ENCODE measurements at places on chromosomes 11 and 22.

- H3K27me3 ChIP-seq = peaks cover 12% of the 10 kb centered on the region
- no peaks in the 10 kb centered on the region for H3K4me1 ChIP-seq
- no peak for ATAC-seq
- no peaks in the 10 kb centered on the region for H3K36me3 ChIP-seq
- H3K4me3 ChIP-seq = no peak overlapping the region
Measured at GRCh38 chr11:93939084-93939760, 81.9 kb upstream of the HEPHL1 start.

GRCh38 chr11:102553835-102554282 lies 23.3 kb upstream of the MMP7 start:
- no peaks in the 10 kb centered on the region for H3K36me3 ChIP-seq
- H3K27ac ChIP-seq = no peak overlapping the region
- H3K4me1 ChIP-seq = peaks cover 24% of the 10 kb centered on the region
- peak; percentile 65 for ATAC-seq
- H3K27me3 ChIP-seq = no peaks in the 10 kb centered on the region
- H3K4me3 ChIP-seq = no peak overlapping the region

DNA sequence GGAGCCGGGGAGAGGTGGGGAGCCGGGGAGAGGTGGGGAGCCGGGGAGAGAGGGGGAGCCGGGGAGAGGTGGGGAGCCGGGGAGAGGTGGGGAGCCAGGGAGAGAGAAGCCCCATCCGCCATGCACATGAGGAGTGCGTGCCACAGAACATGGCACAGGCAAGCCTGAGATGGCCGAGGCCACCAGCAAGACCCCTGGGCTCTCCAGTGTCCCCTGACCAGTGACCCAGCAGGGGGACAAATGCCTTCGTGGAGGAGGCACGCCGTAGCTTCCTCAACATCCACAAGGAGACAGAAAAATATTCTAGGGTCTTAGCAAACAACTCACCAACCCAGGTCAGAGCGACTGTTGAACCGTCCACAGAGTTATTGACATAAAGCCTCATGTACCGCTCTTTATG lies 618.8 kb downstream of the TBC1D22A start:
- H3K27ac ChIP-seq = no peak overlapping the region
- no peaks in the 10 kb centered on the region for H3K27me3 ChIP-seq
- H3K36me3 ChIP-seq = peaks cover 7% of the 10 kb centered on the region
- H3K4me1 ChIP-seq = no peaks in the 10 kb centered on the region
- no peak for ATAC-seq

DNA sequence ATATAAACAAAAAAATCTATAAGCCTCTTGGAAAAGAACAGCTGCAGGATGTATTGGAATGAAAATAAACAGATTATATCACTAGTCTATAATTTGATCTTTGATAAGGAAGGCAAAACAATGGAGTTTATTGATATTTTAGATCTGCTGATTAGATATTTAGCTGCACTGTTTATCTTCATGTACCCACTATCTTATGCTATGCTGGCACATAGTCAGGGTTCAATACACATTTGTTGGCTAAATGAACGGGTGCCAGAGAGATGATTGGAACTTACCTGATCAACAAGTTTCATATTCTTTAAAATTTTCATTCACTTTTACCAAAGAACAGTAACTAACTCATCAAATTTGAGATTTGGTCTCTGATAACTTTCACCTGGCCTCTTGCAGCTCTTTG lies 26.9 kb downstream of the MMP20 start:
- H3K4me3 ChIP-seq = no peak overlapping the region
- no peaks in the 10 kb centered on the region for H3K36me3 ChIP-seq
- H3K27me3 ChIP-seq = peaks cover 8% of the 10 kb centered on the region

GRCh38 chr11:86228269-86229038 lies 16.1 kb upstream of the EED start:
- H3K4me1 ChIP-seq = peaks cover 27% of the 10 kb centered on the region
- peak overlapping the region; percentile 63 for H3K27ac ChIP-seq
- H3K36me3 ChIP-seq = peaks cover 4% of the 10 kb centered on the region
- H3K27me3 ChIP-seq = no peaks in the 10 kb centered on the region
- H3K4me3 ChIP-seq = no peak overlapping the region

GRCh38 chr22:35257002-35257320 lies 332 bp upstream of the HMGXB4 start:
- H3K27ac ChIP-seq = peak overlapping the region; percentile 92
- H3K27me3 ChIP-seq = no peaks in the 10 kb centered on the region
- peak overlapping the region; percentile 91 for H3K4me3 ChIP-seq
- peaks cover 27% of the 10 kb centered on the region for H3K4me1 ChIP-seq

GRCh38 chr11:45906965-45907611 lies at the start of gene FREY1:
Gene FREY1, minus strand, starts transcription at chr11:45907271. Its CDS starts 26 bp downstream, at chr11:45907245.
- H3K27me3 ChIP-seq = no peaks in the 10 kb centered on the region
- H3K4me1 ChIP-seq = peaks cover 23% of the 10 kb centered on the region
- no peak within 1 kb of the TSS for H3K4me3 ChIP-seq
- ATAC-seq = no peak

DNA sequence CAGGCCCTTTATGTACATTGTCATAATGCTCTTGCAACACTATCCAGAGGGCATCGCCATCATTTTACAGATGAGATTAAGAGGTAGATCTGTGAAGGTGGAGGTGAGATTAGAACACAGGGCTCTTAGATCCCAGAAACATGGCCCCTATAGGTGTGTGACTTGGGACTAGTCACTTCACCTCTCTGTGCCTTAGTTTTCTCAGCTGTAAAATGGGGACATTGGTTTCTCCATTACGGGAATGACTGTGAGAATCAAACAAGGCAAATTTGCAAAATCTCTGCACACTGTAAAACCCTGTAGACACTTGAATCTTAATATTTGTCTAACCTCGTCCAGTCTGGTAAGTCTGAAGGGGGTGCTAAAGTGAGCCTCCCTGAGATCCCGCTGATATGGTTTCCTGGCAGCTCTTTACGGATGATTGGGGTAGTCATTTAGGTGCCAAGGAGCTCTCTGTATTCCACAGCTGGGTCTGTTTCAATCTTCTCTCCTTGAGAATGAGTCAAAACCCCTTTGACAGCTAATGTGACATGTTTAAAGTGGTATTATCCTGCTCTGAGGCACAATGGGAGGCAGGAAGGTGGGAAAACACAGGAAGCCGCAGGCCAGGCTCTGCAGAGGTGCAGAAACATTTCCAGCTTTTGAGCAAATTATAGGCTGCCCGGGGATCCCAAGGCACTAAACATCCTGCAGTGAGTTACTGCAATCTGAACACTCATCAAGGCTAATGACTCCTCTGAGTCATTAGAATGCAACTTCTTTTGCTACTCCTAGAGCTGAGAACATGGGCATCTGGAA lies 140.8 kb downstream of the CCDC81 start:
- no peak overlapping the region for H3K27ac ChIP-seq
- no peaks in the 10 kb centered on the region for H3K36me3 ChIP-seq
- no peak for ATAC-seq
- peaks cover 9% of the 10 kb centered on the region for H3K4me1 ChIP-seq
- H3K4me3 ChIP-seq = no peak overlapping the region

GRCh38 chr11:64951529-64951928 lies 15.8 kb upstream of the GPHA2 start:
- no peak for ATAC-seq
- no peak overlapping the region for H3K4me3 ChIP-seq
- no peak overlapping the region for H3K27ac ChIP-seq
- H3K4me1 ChIP-seq = no peaks in the 10 kb centered on the region
- H3K36me3 ChIP-seq = no peaks in the 10 kb centered on the region

- H3K4me1 ChIP-seq = peaks cover 32% of the 10 kb centered on the region
- ATAC-seq = no peak
- no peaks in the 10 kb centered on the region for H3K36me3 ChIP-seq
- H3K27me3 ChIP-seq = no peaks in the 10 kb centered on the region
- H3K4me3 ChIP-seq = no peak overlapping the region
- H3K27ac ChIP-seq = no peak overlapping the region
Measured at GRCh38 chr11:66864924-66865697, 8.2 kb downstream of the LRFN4 start.

DNA sequence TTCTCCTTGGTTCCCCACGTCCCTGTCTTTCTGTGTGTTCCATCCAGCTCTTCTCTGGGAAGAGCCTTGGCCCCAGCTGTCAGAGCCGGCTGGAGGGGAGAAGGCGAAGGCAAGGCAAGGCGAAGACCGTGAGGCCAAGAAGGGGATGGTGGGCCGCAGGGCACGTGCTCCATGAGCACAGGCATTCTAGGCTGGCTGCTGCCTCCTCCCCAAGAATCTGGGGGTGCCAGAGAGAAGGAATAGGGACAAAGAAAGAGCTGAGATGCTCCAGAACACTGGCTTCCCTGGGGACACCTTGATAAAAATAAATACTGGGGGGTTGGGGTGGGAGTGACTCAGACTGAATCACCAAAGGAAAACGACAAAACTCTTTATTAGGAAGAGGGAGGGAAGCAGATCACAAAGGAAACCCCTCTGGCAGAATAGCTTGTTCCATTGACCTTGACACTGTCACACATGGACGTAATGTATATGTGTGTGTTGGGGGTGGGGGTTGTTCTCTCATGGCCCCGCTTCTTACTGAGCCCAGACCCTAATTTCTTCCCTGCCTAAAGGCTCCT lies 52.5 kb downstream of the NECTIN1 start:
- no peak for ATAC-seq
- H3K4me3 ChIP-seq = no peak overlapping the region
- H3K36me3 ChIP-seq = peaks cover 12% of the 10 kb centered on the region

DNA sequence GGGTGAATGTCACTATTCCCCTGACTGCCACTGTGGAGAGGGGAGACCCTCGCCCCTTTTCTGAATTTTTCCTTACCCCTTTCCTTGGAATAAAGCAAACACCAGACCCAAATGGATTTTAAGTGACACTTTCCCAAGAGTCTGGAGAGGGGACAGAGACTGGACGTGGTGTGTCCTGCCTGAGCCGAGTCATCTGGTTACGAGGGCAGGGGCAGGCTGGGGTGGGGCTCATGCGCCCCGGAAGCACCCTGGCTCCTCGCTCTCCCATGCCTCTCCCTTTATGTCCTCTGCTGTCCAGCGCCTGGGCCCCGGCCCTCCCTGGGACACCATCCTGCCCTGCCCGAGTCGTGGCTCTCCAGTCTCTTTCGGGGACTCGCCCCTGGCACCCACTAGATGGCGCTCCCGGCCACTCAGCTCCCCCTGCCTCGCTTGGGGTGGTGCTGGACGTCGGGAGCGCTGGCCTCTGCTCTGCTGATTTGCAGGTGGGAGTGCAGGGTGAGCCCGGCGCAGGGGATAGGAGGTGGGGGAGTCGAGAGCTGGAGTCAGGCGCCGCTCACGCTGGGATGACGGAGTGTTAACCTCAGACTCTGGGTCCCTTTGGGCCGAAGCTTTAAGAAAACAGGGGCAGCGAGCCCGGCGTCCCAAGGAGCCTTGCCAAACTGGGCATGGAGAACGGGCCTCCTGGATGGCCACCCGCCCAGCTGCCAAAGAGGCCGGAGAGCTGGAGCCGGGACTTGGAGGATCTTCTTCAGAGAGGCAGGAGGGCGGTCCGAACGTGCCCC lies 89.8 kb downstream of the RPS6KA4 start:
- H3K36me3 ChIP-seq = no peaks in the 10 kb centered on the region
- H3K4me1 ChIP-seq = peaks cover 30% of the 10 kb centered on the region
- peaks cover 8% of the 10 kb centered on the region for H3K27me3 ChIP-seq
- peak overlapping the region; percentile 73 for H3K27ac ChIP-seq
- ATAC-seq = peak; percentile 87
- peak overlapping the region; percentile 80 for H3K4me3 ChIP-seq

- no peaks in the 10 kb centered on the region for H3K36me3 ChIP-seq
- H3K27ac ChIP-seq = no peak overlapping the region
- H3K4me3 ChIP-seq = peak overlapping the region; percentile 77
- peaks cover 59% of the 10 kb centered on the region for H3K27me3 ChIP-seq
- peaks cover 16% of the 10 kb centered on the region for H3K4me1 ChIP-seq
- ATAC-seq = no peak
Measured at GRCh38 chr11:120209746-120210625, 846 bp upstream of the OAF start.

DNA sequence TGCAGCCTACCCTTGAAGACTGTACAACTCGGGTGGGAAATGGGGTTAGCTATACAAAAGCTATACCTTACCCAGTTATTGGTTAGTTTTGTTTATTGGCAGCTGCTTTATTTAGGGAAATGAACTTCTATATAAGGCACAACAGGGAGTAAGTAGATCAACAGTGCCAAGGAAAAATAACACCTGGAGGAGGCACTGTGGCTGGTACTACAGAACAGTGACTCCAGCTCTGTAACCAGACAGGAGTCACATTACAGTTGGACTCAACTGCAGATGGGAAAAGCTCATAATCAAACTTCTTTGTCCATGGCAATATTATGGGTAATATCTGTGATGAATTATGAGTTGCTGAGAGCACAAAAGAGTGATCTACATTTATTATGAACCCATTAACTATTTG lies 14.0 kb downstream of the P4HA3 start:
- no peak overlapping the region for H3K4me3 ChIP-seq
- no peak for ATAC-seq
- no peaks in the 10 kb centered on the region for H3K4me1 ChIP-seq
- no peak overlapping the region for H3K27ac ChIP-seq
- peaks cover 5% of the 10 kb centered on the region for H3K36me3 ChIP-seq
- H3K27me3 ChIP-seq = peaks cover 62% of the 10 kb centered on the region

GRCh38 chr22:32999039-32999815 lies 59.0 kb downstream of the SYN3 start:
- no peak overlapping the region for H3K27ac ChIP-seq
- peaks cover 6% of the 10 kb centered on the region for H3K4me1 ChIP-seq
- no peaks in the 10 kb centered on the region for H3K36me3 ChIP-seq
- no peak for ATAC-seq
- no peak overlapping the region for H3K4me3 ChIP-seq

- H3K27me3 ChIP-seq = peaks cover 9% of the 10 kb centered on the region
- no peak overlapping the region for H3K4me3 ChIP-seq
- no peak overlapping the region for H3K27ac ChIP-seq
- H3K36me3 ChIP-seq = peaks cover 7% of the 10 kb centered on the region
Measured at GRCh38 chr11:44759743-44760476, 33.1 kb downstream of the TSPAN18 start.

GRCh38 chr11:131099013-131099412 lies 182.7 kb upstream of the SNX19 start:
- no peak overlapping the region for H3K4me3 ChIP-seq
- no peak for ATAC-seq
- no peak overlapping the region for H3K27ac ChIP-seq

- H3K27ac ChIP-seq = no peak overlapping the region
- H3K4me3 ChIP-seq = no peak overlapping the region
- H3K36me3 ChIP-seq = no peaks in the 10 kb centered on the region
- no peak for ATAC-seq
- H3K4me1 ChIP-seq = no peaks in the 10 kb centered on the region
- no peaks in the 10 kb centered on the region for H3K27me3 ChIP-seq
Measured at GRCh38 chr11:37110385-37110784, 512.3 kb upstream of the RAG2 start.

All from stimulated activated memory B cell treated with anti-CD40 and anti-IgM and Interleukin-4, amounts not matched to agents 10 μg/mL and 1 μg/mL and 100 μg/mL, for 72 hours (primary cell).